ENCODE measurements at places on chromosomes 13 and 19.

DNA sequence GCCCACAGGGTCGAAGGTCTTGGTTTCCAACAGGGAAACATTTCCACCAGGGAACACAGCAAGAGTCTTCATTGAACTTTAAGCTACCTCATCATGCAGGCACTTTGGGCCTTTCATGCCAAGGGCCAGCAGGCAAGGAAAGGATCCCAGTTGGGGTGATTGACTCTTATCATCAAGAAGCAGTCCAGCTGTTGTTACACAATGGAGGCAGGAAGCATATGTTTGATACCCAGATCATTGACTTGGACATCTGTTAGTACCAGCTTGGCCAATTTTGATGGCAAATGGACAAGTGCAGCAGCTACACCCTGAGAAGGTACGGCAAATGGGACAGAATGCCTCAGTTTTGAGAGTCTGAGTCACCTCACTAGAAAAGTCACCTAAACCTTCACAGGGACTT lies 10.9 kb upstream of the RCBTB1 start:
- no peak for DNase-seq

- no peak for DNase-seq
Observed at GRCh38 chr19:40335855-40336600, 12.2 kb downstream of the C19orf47 start.

DNA sequence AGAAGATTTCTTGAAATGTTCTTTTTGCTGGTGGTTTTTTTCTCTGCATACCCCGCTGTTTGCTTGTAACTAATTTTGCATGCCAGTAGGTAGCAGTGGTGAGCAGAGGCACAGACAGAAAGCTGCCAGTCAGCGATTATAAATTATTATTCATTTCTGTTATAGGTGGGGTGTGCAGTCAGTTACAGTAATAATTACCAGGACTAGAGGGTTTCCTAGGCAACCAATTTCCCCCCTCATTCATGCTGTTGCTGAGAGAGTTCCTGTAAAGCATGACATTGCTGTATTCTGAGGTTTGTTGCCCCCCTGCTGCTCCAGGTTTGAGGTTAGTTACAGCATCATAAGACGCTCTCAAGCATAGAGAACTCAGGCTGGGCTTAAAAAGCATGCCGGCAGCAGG lies 104.5 kb downstream of the URI1 start:
- DNase-seq: no peak

DNA sequence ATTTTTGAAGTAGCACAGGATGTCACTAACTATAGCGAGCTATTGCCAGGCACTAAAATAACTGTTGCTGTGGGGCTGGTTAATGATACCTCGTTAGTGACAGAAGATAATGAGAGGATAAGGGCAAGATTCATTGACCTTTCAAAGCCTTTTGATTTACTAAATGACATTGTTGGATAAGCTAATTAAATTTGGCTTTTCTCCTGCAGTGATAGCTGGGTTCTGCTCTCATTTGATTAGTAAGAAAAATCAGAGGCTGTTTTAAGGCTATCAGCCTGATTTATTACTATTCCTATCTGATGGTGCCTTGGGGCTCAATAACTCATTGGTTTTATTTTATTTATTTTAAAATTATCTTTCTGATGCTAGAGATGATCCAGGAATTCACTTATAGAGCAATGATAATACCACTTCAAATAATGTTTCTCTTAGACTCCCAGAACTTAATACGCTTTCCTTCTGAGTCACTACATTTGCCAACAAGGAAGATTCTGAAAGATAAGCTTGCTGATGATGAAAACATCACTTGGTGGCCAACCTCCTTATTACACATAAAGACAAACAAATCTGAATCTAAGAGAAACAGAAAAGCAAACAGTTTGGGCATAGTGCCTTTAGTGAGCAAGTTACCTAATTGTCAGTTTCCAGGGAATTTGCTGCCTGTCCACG lies 501.3 kb upstream of the ARGLU1 start:
- no peak for DNase-seq

GRCh38 chr19:2308114-2308556 lies at the start of gene LINGO3:
Gene LINGO3 (minus strand): TSS chr19:2308154. CDS start chr19:2291776, 16,378 bp downstream.
- no peak for DNase-seq

GRCh38 chr19:377801-378581 lies 31.0 kb downstream of the C2CD4C start:
- DNase-seq: no peak

- no peak for DNase-seq
Observed at GRCh38 chr19:5957170-5957569, 20.8 kb downstream of the RANBP3 start.

DNA sequence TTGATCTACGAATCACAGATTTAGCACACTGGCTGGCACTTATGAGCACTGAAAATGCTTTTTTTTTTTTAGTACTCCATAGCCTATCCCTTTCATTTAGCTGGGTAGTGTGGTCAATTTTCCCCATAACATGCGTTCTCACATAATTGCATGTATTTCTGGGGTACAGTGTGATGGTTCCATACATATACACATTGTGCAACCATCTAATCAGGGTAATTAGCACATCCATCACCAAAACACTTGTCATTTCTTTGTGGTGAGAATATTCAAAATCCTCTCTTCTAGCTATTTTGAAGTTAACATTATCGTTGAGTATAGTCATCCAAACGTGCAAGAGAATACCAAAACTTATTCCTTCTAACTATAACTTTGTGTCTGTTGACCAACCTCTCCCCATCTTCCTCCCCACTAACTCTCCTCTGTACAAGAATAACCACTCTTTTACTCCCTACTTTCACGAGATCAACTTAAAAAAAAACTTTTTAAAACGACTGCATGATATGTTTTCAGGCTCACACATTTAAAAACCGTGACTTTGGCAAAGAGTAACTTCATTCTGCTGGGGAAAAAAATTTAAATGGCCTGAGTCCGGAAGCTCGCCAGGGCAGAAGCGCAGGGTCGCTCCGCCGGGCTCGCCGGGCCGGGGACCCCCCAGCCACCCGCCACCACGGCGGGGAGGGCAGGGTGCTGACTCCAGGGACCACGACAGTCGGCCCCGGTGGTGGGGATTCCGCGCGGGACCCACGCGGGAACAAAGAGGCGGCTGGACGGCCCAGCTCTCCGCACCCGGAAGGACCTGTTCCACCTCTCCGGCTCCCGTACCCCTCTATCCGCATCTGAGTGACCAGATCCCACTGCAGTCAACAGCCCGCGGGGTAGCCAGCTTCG lies 868 bp upstream of the UBAC2 start:
- no peak for DNase-seq

- no peak for DNase-seq
Observed at GRCh38 chr13:75959861-75960481, 323.8 kb downstream of the LMO7 start.

DNA sequence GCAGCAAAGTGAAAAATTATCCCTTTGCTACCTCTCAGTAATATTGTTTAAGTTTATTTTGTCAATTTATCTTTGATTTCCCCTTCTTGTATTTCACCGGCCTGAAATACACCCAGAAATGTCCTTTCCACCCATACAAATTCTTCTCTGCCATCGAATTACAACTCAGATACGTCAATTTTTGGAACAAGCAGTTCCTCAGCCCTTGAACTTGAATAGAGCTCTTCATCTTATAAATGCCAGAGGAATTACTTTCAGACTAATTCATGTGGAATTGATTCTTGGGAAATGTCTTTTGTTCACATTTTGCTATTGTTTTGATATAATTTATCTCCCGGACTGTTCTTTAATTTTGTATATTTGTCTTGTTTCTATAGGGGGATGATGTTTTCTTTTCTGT lies 1359.3 kb upstream of the MIR17HG start:
- DNase-seq: no peak

- DNase-seq: no peak
Observed at GRCh38 chr19:6017576-6017975, 39.6 kb upstream of the RANBP3 start.

DNA sequence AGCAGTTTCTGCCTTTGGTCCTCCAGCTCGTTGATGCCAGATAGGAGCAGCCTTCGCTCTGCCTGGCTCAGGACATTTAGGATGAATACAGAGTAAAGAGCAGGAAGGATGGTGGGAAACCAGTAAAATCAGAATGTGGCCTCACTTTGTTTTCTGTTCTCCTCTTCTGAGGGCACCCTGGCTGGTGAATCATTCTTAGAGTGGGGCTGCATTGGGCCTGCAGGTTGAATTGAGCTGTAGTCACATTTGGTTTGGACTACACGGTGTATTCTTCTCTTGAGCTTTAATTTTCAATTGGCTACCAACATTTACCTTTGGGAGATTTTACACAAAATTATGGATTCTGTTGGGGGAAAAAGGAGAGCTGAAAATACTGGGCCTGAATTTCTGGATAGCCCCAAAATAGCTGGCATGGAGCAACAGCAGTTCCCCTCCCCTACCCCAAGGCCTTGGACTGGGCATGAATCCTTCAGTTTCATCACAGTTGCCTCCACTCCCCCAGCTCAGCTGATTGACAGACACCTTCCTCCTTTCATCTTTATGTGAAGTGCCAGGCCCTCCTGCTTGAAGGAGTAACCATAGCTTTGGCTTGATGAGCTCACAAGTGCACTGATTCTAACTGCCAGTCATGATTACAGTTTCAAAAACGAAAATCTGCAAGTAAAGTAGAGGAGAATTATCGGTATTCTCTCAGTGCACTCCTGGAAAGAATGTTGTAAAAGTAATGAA lies 24.3 kb downstream of the ERCC5 start:
- no peak for DNase-seq

- no peak for DNase-seq
Observed at GRCh38 chr13:67854990-67855389, 624.9 kb upstream of the PCDH9 start.
